ENCODE measurements at places on chromosomes 5 and 9.

DNA sequence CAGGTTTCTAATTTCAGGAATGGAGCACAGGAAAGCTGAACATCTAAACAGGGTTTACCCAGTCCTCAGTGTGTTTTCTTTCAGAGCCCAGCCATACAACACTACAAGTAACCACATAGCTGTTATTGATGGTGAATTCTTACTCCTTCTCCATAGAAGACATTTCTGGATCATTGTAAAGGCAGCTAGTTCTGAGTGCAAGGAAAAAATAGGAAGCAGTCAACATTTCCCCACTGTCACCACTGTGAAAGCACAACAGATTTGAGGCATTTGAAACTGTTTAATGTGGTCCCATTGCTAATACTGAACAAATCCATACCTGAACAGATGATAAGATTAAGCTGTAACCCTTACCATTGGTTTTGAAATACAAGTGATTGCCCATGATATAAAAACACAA, 145.0 kb upstream of the PCA3 start:
- no peak for DNase-seq

DNA sequence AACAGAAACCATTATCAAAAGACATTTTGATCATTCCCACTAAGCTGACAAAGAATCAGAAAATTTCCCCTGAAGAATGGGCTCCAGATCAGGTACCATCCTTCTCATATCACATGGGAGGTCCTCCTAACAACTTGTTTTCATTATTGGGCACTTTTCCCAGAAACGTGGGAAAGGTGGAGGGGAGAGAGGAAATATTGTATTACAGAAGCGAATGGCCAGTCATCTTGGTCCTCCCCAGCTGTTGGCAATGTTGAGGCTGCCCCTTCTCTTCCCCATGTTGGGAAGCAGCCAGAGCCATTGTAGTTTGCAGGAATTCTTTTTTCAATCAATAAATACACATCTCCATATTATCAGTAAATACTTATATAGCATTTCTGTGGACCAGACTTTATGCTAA, 126.2 kb upstream of the ZNF608 start:
- no peak for DNase-seq

DNA sequence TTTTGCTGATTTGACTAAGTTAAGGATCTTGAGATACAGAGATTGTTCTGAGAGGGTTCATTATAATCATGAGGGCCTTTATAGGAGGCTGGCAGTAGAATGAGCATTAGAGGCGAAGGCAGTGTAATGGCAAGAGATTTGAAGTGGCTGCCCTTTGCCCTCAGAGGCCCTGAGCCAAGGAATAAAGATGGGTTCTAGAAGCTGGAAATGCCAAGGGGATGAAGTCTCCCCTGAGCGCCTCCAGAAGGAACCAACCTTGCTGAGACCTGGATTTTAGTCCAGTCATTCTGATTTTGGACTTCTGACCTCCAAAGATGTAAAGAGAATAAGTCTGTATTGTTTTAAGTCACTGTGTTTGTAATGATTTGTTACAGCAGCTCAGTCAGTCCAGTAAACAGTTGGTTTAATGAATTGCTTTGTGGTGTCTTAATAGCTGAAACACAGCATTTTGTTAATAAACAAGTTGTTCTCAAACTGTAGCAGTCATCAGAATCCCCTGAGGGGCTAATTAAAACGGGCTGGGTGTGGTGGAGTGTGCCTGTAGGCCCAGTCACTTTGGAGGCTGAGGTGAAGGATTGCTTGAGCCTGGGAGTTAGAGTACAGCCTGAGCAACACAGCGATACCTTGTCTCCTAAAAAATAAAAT, 23.2 kb downstream of the GLRX start:
- no peak for DNase-seq

DNA sequence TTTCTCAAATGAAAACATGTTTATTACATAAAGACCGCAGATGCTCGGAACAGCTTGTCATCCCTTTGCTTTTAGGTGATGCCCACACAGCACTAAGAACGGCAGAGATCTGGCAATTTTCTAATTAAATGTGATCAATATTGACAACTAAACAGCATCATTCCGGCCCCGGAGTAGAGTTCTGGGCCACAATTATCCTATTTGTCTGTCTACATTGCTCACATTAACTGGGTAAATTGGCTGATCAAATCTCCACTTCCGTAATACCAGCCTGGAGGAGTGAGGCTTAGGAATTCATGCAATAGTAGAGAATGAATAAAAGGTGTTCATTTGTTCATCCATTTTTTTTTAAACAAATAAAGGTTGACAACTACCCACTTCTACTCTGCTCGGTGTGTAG, 245.1 kb upstream of the C9orf72 start:
- no peak for DNase-seq

DNA sequence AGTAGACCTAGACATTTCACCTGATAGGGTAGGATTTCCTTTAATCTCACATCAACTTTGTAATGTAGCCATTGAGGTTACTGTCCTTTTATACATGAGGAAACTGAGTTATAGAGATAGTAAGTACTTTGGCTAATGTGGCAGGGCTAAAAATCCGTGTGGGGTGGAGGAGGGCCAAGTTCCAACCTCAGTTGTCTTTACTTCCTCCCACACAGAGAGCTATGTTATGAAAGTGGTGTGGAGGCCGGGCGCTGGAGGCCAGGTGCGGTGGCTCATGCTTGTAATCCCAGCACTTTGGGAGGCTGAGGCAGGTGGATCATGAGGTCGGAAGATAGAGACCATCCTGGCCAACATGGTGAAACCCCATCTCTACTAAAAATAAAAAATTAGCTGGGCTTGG, 173.3 kb downstream of the PALM2AKAP2 start:
- DNase-seq: no peak

DNA sequence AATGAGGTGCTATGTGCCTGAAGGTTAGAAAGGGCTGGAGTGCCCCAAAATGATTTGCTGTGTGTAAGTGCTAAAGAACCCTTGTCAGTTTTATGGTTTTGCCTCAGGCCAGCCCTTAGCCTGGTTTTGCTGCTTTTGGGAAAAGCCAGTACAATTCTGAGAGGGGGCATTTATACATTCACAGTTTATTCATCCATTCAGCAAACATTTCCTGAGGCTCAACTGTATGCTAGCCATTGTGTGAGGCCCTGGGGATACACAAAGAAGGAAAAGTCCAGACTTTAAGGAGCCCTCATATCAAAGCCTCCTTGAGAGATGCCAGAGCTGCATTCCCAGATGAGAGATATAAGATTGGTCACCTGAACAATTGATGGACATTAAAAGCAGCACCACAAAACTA, 115.2 kb upstream of the PLCXD3 start:
- no peak for DNase-seq

DNA sequence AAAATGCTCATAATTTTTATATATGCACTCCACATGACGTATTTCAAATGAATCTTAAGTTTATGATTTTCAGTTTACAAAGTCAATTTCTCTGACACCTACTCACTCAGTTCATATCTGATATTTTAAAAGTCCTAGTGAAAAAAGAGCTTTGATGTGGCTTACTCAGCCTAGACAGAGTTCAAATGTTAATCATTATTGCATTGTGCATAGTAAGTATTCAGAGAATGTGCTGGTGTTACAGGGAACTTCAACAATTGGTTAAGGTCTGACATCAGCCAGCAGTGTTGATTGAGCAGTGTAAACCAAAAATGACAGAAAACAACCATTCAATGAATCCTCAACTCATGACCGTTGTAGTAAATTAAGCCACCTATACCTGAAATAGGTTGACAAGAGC, 147.2 kb upstream of the LHFPL2 start:
- DNase-seq: no peak

DNA sequence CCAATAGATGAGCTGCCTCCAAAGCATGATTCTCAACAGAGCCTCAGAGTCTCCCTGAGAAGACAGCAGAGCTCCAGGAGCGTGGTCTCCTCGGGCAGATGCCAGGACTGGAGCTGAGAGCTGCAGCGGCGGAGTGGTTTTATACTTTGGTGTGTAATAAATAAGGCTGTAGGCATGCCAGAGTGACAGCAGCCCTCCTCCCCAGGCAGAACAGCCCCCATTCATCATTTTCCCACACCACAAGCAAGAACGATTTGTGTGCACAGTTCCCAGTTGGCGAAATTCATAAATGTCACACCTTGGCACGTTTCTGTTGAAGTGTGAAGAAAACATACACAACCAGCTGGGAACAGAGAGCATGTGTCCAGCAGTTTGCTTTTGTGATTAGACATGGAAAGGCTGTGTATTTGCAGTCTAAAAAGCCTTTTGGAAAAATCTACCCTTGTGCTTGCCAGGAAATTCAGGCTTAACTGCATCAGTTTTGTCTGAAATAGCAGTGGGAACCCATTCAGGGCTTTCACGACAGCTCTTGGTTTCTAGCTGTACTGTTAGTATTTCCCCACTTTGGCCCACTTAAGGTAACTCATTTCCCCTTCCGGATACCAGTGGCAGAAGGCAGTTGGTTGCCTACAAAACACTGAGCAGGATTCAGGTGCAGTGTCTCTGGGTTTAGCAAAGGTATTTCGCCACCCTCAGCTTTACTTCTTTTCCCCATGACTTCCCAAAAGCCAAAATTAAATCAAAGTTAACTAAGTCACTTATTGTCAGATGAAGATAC, at the start of gene C1QTNF3:
Gene C1QTNF3, minus strand, starts transcription at position 115 of the 778 bp plus-strand sequence. Its CDS starts 88 bp downstream, at position 27.
- no peak for DNase-seq

DNA sequence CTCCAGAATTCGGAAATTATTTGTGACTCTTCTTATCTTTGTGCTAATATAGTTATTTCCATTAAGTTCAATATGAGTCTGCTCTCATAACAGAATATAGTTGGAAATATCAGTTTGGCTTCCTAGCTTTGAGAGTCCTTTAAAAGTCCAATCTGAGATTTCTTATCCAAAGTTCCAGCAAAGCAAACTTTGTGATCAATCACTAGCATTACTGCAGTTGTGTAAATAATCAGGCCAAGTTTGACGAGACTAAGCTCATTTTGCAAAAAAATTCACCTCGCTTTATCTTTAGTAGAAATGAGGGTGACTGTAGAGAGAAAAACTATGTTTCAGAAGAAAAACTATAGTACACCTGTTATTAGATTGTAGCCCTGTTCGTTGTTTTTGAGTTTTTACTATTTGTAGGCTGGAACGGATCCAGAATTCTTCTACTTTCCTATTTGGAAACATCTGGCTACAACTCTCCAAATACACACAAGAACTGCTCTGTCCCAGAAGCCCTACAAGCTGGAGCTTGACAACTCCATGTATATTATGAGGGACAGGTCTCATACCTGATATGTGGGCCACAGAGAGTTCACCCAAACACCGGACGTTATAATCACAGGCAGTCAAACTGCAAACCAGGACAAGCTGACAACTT, 47.8 kb downstream of the RAPGEF1 start:
- no peak for DNase-seq

DNA sequence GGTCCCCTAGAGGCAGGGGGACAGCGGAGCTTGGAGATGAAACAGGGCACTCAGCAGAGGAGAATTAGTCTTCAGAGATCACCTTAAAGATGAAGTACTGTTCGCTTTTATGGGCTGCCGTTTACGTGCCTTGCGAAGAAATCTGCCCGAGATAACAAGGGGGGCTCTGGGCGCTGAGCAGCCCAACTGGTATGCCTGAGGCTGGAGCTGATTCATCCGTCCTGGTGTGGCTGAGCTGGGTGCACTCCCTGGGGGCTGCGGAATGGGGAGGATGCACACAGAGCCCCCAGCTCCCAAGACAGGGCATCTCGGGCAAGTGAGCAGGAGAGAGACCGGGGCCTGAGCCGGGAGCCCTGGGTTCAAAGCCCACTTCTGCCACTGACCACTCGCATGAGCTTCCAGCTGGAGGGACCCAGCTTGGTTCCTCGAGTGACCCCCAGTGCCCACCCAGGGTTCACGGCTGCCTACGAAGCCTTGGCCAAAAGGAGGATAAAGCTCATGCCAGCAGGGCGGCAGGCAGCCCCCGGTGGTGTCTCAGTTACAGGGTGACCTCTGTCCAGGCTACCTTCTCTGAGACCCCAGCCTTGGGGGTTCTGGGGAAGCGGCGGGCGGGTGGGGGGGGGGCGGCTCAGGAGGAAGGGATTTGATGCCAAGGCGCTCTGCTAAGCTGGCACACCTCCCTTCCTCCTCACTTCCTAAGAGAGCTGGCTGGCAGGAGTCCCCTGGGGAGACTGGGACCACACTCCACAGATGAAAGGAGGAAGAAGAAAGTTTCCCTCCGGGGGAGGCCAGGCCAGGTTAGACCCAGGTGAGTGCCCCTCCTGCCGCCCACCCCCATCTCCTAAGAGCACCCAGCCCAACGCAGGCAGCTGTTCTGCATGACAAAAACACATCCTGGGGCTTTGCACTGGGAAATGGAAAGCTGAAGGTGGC, 5.7 kb downstream of the FIBCD1 start:
- DNase-seq: no peak

GRCh38 chr5:143217804-143218160, 185.7 kb downstream of the NR3C1 start:
- DNase-seq: no peak

GRCh38 chr9:84940294-84940693, 270.8 kb downstream of the NTRK2 start:
- no peak for DNase-seq

DNA sequence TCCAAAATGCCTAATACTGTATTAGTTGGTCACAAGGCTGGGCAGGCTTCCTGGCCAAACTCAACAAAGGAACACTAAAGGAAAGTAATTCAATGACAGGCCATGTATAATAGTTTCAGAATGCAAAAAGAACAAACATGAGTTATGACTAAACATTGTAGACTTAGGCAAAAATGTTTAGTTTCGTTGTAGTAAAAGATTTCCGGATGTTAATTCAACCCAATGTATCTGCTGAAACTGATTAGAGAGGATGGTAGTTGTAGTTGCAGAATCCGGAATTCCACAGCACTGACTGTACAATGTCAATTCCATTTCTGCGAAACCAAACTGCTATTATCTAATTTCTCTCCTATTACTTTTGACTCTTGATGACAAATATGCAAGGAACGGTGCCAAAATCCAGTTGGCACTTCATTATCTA, 117.9 kb upstream of the FST start:
- no peak for DNase-seq

- DNase-seq: no peak
These were observed 375.5 kb downstream of the PDE4D start for GRCh38 chr5:59517926-59518585.

GRCh38 chr9:90421786-90422185, 220.8 kb downstream of the DIRAS2 start:
- no peak for DNase-seq

GRCh38 chr5:82918311-82919031, 158.7 kb downstream of the TMEM167A start:
- DNase-seq: no peak

GRCh38 chr5:10329446-10329819, 21.7 kb upstream of the CMBL start:
- DNase-seq: no peak

GRCh38 chr5:58913406-58913990, 330.6 kb downstream of the RAB3C start:
- no peak for DNase-seq
